DMS53 (cell line): ENCODE measurements at places on chromosomes 16 and 17.

GRCh38 chr16:85605051-85605911, 7.8 kb upstream of the GSE1 start:
- DNase-seq, result no peak

GRCh38 chr17:79065105-79065670, 9.4 kb upstream of the ENGASE start:
- DNase-seq, result peak; percentile 41

- peak; percentile 66 for DNase-seq
These were observed 723 bp downstream of the TRIM37 start for GRCh38 chr17:59105852-59106462.

DNA sequence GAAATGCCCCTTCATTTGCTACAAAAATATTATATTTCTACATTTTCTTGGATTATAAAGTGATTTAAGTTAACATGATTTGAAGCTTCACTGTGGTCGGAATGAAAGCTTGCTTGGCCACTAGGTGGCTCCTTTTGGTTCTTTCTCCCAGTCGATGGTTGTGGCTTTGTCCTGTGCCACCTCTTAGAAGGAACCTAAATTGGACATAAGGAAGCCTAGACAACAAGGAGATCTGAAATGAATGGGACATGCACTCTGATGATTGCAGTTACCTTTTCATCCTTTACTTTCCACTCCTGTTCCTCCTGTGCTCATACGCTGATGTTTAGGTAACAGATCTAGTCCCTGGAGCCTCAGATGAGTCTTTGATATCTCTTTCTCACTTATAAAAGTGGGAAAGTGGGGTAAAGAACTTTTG, 39.2 kb downstream of the FTO start:
- peak; percentile 62 for DNase-seq

DNA sequence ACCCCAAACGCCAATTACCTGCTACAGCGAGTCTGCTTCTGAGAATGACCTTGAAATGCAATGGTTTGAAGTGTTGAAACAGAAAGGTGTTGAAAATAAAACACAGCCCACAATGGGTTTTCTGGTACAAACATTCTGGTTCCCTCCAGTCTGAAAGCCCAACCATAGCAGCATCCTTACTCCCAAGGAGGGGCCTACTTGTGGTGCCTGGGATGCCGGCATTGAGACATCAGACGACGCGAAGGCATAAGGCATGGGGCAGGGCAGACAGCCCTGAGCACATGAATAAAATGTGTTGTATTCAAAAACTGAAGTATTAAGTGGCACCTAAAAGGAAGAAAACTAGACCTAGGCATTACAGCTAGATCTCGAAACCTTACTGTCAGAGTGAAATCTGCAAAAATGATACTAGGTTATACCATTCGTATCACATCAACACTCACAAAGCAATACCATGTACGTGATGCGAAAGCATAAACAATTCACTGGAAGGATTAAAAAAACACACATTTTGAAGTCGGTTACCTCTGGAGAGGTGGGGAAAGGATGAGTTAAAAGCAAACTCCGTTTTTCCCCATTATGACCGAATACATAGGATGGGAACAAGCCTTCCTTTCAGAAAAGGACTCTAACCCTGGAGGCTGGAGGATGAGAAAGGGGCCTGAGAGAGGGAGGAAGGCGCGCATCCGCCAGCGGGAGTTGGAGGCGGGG, 702 bp downstream of the NUDT21 start:
- no peak for DNase-seq

DNA sequence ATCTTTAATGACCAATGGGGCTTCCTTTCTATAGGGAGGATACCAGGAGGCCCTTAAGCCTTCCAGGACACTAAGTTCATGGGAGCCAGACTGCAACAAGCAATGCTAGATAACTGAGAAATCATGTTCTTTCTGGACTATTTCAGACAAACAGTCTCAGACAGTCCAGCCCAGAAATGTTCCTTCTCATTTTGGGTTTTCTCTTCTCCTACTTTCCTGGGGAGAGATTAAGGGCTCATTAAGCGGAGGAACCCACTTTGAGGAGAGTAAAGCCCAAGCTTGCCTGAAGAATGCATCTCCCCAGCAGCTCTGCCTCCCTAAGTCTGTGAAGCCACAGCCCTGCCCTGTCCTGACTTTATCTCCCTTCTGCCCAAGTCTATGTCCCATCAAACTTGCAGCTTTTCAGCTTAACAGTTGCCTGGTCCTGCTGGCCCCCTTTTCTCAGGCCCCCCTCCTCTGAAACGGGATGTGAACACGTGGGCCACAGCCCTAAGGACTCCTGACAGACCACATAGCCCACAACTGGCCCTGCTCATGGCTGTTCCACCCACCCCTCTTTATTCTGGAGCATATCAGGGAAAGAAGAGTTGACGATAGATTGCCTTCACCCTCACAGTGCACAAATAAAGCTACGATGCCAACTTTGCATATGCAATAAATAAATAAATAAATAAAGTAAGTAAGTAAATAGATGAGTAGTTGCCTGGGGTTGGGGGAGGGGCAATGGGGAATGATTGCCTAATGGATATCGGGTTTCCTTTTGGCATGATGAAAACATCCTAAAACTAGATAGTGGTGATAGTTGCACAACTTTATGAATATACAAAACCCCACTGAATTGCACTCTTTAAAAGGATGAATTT, 111.0 kb downstream of the N4BP1 start:
- peak; percentile 57 for DNase-seq

DNA sequence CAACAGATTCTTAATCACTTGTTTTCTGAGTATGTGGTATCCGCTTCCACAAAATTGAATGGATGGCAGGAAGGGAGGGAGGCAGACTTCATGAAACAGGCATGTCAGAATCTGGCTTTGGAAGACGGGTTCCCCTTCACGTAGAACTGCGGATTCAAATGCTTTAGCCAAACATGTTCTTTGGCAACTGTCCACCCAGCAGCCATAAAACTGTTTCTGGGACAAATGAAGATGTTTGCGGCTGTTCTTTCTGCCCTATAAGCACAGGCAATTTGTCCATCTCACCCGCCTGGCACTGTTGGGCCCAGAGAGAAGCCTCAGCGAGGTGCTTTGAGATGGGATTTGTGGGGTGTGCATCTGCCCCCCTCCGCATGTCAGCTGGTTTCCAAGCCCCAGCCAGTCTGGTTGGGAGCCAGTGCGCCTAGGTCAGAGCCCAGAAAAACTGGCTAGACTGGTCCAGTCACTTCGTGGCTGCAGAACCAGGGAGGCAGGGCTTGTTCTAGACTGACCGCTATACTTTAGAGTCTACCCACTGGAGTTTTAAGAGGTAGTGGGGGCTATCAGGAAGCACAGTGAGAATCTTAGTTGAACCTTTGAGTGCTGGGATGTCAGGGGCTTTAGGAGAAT, 6.3 kb downstream of the CRHR1 start:
- peak; percentile 51 for DNase-seq

DNA sequence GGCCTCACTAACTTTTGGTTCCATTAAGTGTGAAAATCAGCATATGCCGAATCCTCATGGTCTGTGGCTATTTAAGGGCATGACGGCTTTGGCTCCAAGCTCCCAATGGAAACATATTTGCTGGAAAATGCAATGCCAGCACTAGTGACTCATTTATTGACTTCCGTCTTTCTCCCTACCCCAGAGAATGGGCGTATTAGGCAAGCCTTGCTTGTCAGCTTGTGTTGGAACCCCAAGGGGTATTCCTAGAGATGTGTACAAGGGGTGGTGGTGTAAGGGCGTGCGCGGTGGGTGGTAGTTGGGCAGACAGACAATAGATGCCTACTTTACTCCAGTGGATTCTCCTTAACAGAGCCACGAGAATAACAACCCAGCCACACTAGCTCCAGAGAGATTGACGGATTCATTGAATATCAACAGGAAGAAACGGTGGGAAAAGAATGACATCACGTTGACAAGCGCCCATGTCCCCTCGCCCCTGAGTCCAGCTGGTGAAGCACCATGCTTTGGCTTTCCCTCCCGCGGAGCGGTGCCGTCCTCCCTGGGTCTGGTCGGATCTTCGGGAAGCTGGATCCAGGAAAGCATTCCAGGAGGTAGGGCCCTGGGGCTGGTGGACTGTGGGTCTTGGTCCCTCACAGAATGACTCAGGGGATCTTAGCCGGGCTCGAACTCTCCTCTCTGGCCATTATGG, 10.3 kb downstream of the CD300LB start:
- DNase-seq, result peak; percentile 53

- DNase-seq, result no peak
These were observed 22.7 kb upstream of the GSE1 start for GRCh38 chr16:85590506-85590832.

DNA sequence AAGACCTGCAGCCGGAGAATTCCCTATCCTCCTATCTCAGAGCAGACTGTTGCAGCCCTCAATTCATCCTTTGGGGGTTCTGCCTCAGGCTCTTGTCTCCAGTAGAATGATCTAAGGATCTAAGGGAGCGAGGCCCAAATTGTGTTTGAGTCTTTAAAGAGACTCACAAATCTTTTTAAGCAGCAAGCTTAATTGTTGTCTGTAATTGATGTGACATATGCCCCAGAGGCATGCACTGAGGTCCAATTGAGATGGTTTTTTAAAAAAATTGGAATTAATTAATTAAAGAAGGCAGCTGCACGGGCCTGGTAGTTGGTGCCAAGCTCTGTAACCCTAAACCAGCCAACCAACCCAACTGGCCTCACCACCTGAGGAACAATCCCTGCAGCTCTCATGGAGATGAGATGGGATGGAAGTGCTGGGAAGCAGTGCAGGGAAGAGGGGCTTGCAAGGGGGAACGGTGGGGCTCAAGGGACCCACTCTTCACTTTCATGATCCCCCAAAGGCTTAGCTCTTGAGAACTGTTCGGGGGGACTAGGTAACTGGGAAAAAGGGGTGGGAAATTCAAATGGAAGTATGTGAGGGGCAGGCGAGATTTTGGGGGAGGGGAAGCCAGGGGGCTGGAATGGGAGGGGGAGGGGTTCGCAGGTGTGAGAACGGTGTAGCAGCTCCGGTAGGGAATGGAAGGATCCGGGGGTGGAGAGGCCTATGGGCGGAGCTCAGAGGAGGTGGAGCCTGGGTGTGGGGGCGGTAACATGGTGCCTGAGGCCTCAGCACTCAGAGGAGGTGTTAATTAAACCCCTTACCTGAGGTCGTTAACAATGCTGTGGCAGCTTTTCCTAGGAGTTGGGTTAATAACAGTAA, 9.2 kb upstream of the ZNF652 start:
- no peak for DNase-seq

DNA sequence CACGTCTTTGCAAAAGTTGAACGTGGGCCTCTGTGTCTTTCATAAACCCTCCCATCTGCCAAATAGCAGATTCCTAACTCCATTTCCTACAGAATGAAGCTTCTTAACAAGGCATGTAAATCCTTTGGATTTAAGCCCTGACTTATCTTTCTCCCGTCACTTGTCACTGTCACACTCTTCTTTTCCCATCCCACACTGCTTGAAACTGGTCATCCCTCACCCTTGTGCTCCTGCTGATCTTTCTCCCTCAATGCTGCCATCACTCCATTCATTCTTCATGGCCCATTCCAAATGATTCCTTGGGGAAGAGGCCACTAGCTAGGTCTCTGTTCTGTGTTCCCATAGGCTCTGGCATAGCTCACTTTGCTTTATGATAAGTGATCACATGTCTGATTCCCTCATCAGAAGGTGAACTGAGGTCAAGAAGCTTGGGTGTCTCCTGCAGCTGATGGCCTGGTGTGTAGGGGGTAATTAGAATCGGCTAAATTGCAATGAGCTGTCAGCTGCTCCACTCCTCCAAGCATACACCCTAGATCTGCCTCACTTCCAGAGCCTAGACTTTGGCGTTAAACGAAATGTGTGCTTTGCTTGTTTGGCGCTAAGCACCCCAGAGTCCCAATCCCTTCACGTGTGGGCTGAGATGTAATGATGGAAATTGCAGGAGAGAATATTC, 61.7 kb downstream of the PECAM1 start:
- no peak for DNase-seq

DNA sequence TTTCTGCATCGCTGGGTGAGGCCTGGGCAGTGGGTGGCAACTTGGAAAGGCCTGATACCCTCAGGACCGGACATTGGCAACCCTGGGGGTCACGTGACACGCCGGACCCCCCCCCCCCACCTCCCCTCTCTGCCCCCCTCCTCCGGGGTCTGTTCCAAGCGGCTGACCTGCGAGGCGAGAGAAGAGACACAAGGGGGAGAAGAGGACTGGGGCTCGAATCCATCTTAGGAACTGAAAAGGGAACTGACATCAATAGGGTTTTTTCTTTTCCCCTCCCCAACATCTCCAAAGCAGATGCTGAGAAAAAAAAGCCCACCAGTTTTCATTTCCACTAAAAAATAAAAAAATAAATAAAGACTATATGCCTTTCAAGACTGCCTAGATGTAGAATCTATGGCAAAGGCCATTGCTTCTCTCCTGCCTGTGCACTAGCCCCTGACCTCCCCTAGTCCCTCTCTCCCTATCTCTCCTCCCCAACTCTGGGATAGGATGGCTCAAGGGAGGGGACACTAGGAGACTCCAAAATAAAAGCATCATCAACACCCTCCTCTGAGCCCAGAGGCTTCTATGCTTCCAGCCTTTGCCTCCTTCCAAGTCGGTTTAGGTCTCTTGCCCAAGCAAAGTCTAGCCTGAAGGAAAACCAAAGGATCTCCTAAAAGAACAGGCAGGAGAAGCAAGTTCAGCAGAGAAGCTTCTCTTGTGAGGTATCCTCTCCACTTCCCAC, 7.7 kb upstream of the HOXB2 start:
- no peak for DNase-seq

DNA sequence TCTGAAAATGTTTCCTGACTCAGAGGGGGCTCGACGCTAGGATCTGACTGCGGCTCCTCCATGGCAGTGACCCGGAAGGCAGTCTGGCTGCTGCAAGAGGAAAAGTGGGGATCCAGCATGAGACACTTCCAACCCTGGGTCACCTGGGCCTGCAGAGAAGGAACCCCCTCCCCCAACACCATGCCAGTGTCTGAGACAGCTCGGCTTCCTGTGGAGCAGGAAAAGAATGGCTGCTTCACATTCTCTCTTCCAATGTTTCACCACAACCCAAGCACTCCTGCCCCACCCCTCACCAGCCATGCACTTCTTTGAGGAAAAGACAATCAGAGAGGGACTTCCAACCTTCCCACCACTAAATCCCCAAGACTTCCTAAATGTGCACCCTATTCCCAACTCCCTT, 10.8 kb downstream of the TP53 start:
- no peak for DNase-seq

GRCh38 chr17:4362141-4362540, 4.3 kb downstream of the UBE2G1 start:
- DNase-seq, result no peak

DNA sequence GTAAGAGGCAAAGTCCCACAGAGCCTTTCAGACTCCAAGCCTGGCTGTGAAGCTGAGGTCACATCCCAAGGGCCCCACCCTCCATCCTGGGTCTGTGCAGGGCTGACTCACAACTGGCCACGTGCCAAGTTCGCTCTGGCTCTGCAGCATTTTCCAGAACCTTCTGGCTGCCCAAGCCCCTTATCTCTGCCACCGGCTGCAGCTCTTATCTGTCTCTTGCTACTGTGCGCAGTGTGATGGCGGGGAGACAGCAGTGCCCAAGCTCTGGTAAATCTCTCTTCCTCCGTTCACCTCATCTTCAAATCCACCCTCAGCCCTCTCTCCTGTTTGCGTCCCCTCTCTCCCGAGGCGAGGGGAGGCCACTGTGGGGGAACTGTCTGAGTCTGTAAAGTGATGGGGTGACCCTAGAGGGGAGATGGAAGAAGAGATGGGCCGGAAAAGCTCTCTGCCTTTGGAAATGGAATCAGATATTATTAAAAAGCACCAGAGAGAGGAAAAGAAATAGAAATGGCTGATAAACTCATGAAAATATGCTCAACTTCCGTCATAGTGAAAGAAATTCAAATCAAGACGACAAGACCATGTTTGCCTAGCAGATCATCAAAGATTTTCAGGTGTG, 162.7 kb upstream of the CDC42EP4 start:
- peak; percentile 72 for DNase-seq

GRCh38 chr17:36667922-36668321, 66.5 kb downstream of the MRM1 start:
- no peak for DNase-seq
